K562 (cell line): ENCODE measurements at places on chromosomes 2 and 18. TPM values are rescaled to one million over a fixed set of nuclear protein-coding genes. Genes with fewer than 3 reads are reported as not detected.
A peak's percentile ranks its signal among the peaks of the same experiment; 100 is the strongest.

Gene CYRIA
- 2.8 and 4.9 TPM in 2 replicates for total RNA-seq

Gene ZNF407
- 4.8 and 5.1 TPM in 2 replicates for total RNA-seq

Gene ZAP70
- total RNA-seq: 0.80 and 0.98 TPM in 2 replicates

Gene NAT8
- not detected in 2 replicates for total RNA-seq

DNA sequence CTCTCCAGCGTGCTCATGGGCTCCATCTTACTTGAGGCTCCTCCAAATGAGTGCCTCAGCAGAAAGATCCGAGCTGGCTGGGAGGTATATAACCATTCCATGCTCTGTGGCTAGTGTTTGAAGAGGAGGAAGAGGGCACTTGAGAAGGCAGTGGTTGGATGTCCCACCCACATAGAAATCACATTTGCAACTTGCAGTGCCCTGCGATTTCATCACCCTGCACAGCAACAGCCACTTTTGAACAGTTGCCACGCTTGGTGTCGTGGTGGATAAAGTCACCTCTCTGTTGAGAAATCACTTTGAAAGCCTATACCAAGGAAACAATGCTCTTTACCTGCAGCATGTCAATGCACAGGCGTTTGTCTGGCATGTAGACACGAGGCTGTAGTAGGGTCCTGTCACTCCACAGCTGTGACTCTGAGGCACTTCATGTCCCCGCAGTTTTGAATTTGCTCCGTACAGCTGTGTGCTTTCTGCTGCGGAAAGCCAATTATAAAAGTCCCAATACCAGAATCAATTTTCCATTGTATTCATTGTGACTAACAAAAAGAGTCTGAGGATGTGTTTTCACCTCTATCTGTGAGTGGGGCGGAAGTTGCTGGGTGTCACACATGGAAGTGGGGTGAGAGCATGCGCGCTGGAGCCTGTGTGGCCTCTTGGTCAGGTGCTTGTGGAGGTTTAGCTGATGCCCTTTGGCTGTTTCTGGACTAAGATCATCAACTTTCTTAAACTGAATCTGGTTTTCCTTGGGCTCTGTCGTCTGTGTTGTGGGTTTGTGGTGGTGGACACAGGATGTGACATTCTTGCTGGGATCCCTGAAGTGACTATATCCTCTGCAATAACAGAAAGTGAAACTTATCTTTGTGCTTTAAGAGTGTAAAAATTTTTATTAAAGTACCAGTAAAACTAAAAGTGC is 2.8 kb downstream of the CNDP2 start:
- peak; percentile 65 for DNase-seq
- peak overlapping the region; percentile 63 for H3K27ac ChIP-seq
- peak overlapping the region; percentile 15 for H3K4me3 ChIP-seq

Gene SLC5A7
- total RNA-seq: not detected in 2 replicates

Gene B4GALT6
- 0.18 and 0.27 TPM in 2 replicates for total RNA-seq

- H3K27ac ChIP-seq: no peak overlapping the region
- DNase-seq: no peak
- no peak overlapping the region for H3K4me3 ChIP-seq
Measured at GRCh38 chr2:143936848-143937722, 582.8 kb downstream of the ZEB2 start.

GRCh38 chr2:127128445-127128904 is 21.5 kb upstream of the BIN1 start:
- no peak overlapping the region for H3K27ac ChIP-seq
- H3K4me3 ChIP-seq: no peak overlapping the region
- H3K36me3 ChIP-seq: no peaks in the 10 kb centered on the region
- no peaks in the 10 kb centered on the region for H3K4me1 ChIP-seq
- DNase-seq: no peak

Gene CREG2
- not detected in 2 replicates for total RNA-seq

- DNase-seq: no peak
- no peak overlapping the region for H3K27ac ChIP-seq
- H3K4me1 ChIP-seq: no peaks in the 10 kb centered on the region
Measured at GRCh38 chr2:29580223-29580622, 341.2 kb downstream of the ALK start.

Gene NGEF
- total RNA-seq: 0.09 and 0.11 TPM in 2 replicates

GRCh38 chr2:188132385-188132784 is 159.3 kb upstream of the GULP1 start:
- no peak for DNase-seq
- H3K36me3 ChIP-seq: no peaks in the 10 kb centered on the region
- H3K27me3 ChIP-seq: no peaks in the 10 kb centered on the region
- H3K4me1 ChIP-seq: no peaks in the 10 kb centered on the region
- H3K4me3 ChIP-seq: no peak overlapping the region

DNA sequence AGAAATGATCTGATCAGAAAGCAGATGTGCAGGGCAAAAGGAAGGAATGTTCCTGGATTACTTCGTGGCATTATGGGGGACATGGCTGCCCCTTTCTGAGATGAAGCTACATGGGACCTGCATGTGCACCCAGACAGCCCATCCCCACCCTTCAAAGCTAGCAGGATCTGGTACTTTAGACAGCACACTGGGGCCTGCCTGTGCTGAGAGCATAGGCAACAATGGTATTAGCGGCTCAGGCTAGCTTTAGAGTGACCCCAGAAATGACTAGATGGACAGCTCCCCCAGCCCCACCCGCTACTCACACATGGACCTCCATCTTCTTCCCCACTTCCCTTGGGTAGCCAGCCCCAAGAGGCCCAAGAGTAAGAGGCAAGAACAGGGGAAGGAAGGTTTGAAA is 61.5 kb upstream of the NFE2L2 start:
- H3K4me3 ChIP-seq: no peak overlapping the region
- H3K27me3 ChIP-seq: no peaks in the 10 kb centered on the region
- DNase-seq: no peak

DNA sequence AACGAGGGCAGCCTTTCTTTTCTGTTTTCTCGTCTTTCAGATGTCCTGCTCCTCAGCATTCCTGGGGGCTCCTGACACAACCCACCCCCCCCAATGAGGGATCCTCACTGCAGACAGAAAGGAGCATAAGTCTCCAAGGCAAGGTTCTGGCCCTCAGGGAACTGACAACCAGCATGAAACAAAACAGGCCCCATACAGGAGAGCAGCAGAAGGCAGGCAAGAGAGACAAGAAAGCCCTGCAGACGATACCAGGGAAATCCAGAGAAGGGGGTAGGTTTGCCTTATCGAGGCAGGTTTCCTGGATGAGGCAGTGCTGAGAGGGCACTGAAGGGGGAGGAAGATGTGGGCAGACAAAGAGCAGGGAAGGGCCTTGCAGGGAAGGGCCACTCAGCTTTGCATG is 103.9 kb upstream of the EPAS1 start:
- no peak overlapping the region for H3K4me3 ChIP-seq
- no peaks in the 10 kb centered on the region for H3K36me3 ChIP-seq
- DNase-seq: no peak
- peaks cover 11% of the 10 kb centered on the region; the same call in 1 of the 2 replicates for H3K4me1 ChIP-seq
- H3K27ac ChIP-seq: no peak overlapping the region

- H3K27ac ChIP-seq: no peak overlapping the region
- no peaks in the 10 kb centered on the region for H3K36me3 ChIP-seq
- peaks cover 4% of the 10 kb centered on the region; the same call in 1 of the 3 replicates for H3K27me3 ChIP-seq
- peaks cover 5% of the 10 kb centered on the region; the same call in 1 of the 2 replicates for H3K4me1 ChIP-seq
Measured at GRCh38 chr18:37567061-37567993, 1.7 kb upstream of the CELF4 start.

GRCh38 chr18:35641916-35642315 is 60.4 kb downstream of the GALNT1 start:
- H3K27me3 ChIP-seq: no peaks in the 10 kb centered on the region
- no peak for DNase-seq
- no peaks in the 10 kb centered on the region for H3K36me3 ChIP-seq
- H3K4me1 ChIP-seq: no peaks in the 10 kb centered on the region

DNA sequence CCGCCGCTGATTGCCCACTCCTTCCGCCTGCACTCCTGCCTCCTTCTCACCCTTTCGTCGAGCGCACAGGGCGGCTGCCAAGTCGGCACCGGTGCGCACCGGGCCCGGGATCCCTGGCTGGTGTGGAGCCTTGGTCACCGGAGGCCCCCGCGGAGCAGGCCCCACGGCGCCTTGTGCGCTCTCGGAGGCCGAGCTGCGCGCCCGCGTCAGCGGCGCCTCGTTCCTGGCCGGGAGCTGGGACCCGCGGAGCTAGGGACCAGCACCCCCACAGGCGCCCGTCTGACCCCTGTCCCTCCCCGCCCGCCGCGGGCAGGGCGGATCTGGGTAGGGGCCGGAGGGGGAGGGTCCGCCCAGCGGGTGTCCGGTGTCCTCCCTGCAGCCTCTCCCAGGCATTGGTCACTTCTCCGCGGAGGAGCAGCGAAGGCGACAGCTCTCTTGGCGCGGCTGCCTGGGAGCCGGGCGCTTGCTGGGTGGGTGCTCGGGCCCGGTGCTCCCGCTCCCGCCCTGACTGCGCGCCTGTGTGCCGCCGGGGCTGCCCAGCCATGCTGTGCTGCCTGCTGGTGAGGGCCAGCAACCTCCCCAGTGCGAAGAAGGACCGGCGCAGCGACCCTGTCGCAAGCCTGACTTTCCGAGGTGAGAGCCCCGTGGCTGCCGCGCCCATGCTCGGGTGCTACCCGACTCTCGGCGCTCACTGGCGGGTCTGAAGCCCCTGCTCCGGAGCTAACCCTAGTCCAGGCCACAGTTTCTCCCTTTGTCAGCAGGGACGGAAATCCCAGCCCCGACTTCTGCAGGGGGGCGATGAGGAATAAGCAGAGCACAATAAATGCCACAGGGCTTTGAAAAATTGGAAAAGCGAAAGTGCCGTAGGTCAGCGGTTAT is 13.2 kb downstream of the DYSF start:
- H3K27me3 ChIP-seq: peaks cover 31% of the 10 kb centered on the region
- no peaks in the 10 kb centered on the region for H3K4me1 ChIP-seq
- no peaks in the 10 kb centered on the region for H3K36me3 ChIP-seq
- DNase-seq: no peak
- no peak overlapping the region for H3K4me3 ChIP-seq

DNA sequence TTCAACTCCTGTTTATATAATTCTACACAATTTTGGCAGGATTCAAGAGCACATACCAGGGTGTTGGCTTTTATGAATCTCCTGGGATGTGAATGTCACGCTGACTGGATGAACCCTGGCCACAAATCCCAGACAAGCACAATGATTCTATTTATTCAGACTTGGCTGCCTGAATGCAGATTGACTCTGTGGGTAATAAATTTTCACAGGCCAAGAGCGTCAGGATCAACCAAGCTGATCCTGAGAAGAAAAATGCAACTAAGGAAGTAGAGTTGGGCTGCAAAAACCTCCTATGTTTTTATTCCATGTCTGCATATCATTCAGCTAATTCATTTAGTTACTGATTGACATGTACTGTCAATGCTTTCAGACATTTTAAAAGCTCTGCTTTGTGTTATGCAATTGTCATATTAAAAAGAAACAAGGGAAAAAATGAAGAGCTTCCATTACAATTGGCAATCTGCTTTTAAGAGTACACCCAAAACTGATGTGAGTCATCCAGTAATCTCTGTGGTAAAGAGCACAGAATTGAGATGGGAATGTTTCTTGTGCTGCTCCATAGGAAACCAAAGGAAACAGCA is 173.0 kb upstream of the REV1 start:
- DNase-seq: no peak
- H3K4me1 ChIP-seq: no peaks in the 10 kb centered on the region
- H3K4me3 ChIP-seq: no peak overlapping the region
- H3K36me3 ChIP-seq: no peaks in the 10 kb centered on the region

Gene MTERF4
- total RNA-seq: 15.3 and 16.4 TPM in 2 replicates

DNA sequence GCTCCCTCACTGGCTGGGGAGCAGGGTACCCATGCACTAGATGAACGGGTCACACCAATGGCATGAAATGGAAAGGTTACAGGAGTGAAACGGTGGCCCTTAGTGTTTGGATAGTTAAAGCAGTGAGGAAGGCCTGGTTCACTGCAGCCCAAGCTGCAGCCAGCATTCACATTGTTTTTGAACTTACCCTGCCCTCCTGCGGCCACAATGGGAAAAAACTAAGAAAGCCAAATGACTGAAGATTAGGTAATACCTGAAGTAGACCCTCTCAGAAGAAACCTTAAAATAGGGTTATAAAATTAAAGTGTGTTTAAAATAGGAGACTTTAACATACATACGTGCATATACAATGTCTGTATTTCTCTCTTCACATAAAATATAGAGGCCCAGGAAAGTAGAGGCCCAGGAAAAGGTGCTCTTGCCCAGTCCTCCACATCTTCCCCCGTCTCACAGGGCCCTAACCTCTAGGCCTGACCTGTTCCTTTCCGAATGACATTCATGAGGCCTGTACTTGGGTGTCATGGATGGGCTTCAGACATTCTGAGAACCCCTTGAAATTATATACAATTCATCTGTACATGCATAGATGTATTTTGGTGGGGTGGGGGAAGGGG is 33.3 kb downstream of the DOK1 start:
- DNase-seq: peak; percentile 82
- no peaks in the 10 kb centered on the region for H3K36me3 ChIP-seq
- H3K4me1 ChIP-seq: peaks cover 3% of the 10 kb centered on the region; the same call in 2 of the 3 replicates
- 0 out of 2 replicates have a peak, but pooled peaks cover 3% of the 10 kb centered on the region for H3K27me3 ChIP-seq
- no peak overlapping the region for H3K4me3 ChIP-seq
- H3K27ac ChIP-seq: no peak overlapping the region

Gene TUBA3E
- not detected in 2 replicates for total RNA-seq

DNA sequence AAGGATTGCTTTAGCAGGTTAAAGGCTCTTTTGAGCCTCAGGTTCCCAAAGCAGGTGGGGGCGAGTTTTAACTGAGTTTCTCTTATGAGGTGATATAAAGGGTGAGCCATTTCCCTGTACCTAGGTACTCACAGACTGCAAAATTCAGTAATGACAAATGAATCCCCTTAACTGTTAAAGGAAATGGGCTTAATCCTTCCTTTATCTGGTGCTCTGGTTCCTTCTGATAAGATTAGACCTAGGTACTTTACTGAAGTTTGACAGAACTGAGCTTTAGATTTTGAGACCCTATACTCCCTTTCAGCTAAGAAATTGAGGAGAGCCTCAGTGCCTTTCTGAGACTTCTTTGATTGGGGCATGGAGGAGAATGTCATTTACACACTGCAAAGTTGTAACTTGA is 42.6 kb downstream of the STK17B start:
- H3K27me3 ChIP-seq: no peaks in the 10 kb centered on the region
- no peak for DNase-seq
- no peak overlapping the region for H3K4me3 ChIP-seq
- no peaks in the 10 kb centered on the region for H3K36me3 ChIP-seq
- no peak overlapping the region; the same call in 2 of the 3 replicates for H3K27ac ChIP-seq

Gene ANKRD30BL
- not detected in 2 replicates for total RNA-seq

- no peaks in the 10 kb centered on the region for H3K4me1 ChIP-seq
- H3K4me3 ChIP-seq: no peak overlapping the region
- no peaks in the 10 kb centered on the region for H3K36me3 ChIP-seq
- no peak overlapping the region for H3K27ac ChIP-seq
Measured at GRCh38 chr18:61832858-61833257, 59.9 kb downstream of the RNF152 start.

DNA sequence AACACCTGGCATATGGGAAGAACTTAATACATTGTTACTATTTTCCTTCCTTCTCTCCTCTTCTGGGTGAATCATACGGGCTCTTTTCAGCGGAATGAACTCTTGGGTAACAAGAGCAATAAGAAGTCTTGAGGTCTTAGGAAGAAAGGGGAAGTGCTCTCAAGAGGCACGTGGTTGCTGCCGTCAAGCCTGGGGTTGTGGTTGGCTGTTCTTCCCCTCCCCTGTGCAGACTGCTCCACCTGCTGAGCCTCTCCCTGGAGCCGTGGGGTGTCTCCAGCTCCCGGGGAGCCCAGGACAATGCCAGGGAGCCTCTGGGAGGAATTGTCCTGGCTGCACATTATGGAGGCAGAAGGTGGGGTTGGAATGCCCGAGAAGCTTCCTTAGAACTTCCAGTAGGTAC is 19.4 kb downstream of the TOGARAM2 start:
- H3K36me3 ChIP-seq: no peaks in the 10 kb centered on the region
- no peak overlapping the region for H3K4me3 ChIP-seq
- peaks cover 62% of the 10 kb centered on the region for H3K27me3 ChIP-seq
- no peaks in the 10 kb centered on the region for H3K4me1 ChIP-seq
- H3K27ac ChIP-seq: no peak overlapping the region

GRCh38 chr2:203802342-203803052 is 65.1 kb upstream of the CTLA4 start:
- no peaks in the 10 kb centered on the region for H3K36me3 ChIP-seq
- H3K4me3 ChIP-seq: no peak overlapping the region
- no peaks in the 10 kb centered on the region for H3K4me1 ChIP-seq
- H3K27ac ChIP-seq: no peak overlapping the region
- H3K27me3 ChIP-seq: no peaks in the 10 kb centered on the region
